Mesothelial cell of epicardium (in vitro differentiated cells): ENCODE measurements at places on chromosomes 3 and 15.

- DNase-seq = no peak
Measured at GRCh38 chr3:42183991-42184632, 81.9 kb downstream of the CCK start.

GRCh38 chr3:187954516-187954872 lies 199.5 kb upstream of the LPP start:
- DNase-seq = no peak

- DNase-seq = no peak
Measured at GRCh38 chr3:126340943-126341754, 16.1 kb downstream of the KLF15 start.

GRCh38 chr3:6994081-6994668 lies 133.3 kb downstream of the GRM7 start:
- no peak for DNase-seq

GRCh38 chr15:62051166-62051565 lies 9.1 kb downstream of the VPS13C start:
- DNase-seq = no peak

DNA sequence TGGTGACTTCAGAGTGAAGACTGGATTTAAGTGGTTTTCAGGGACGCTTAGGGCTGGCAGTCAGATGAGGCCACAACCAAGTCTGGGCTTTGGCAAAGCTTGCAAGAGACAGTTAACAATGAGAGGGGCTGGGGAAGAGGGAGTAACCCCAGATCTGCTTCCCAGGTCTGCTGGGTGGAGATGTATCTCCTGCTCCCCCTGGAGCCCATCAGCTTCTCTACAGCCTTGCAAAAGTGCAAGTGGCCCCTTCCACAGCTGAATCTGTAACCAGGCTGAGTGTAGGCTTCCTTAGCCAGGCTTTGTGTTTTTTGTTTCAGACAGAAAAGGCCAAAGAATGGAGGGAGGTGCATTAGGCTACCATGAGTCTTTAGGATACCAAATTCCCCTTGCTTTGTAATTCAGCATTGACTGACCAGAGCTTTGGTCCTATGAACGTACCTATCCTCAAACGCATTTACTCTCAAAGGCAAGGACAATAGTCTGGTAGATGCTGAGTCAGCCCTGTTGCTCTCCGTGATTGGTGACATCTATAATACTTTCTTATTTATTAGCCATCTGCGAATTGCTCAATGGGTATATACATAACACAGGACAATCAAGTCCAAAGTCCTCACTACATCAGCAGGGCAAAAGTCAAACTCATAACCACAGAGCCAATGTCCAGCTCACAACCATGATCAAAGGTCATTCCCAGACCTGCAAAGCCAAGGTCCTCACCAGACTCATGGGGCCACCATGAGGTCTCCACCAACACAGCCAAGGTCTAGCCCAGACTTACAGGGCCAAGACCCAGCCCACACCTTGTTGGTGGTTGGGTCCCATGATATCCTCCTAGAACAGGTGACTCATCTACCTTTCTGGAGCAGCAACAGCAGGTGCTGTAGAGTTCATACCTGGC lies 17.1 kb downstream of the CCDC13 start:
- DNase-seq = peak; percentile 40

DNA sequence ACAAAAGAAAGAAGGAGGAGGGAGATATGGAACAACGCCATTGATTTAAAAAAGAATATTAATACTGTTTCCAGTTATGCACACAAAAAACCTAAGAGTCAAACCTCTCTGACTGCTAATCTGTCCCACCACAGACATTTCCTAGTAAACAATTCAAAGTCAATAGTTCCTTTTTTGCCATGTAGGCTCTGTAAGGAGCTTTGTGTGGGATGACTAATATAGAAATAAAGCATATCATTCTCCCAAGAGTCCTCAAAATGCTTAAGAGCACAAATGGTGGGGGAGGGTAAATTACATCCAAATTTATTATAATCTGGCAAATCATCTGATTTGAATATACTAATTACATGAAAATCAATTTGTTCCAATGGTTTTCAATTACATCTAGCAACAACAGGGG lies 155.9 kb upstream of the CNTN4 start:
- DNase-seq = no peak

- DNase-seq = no peak
Measured at GRCh38 chr3:24944805-24945520, 450.3 kb upstream of the THRB start.

DNA sequence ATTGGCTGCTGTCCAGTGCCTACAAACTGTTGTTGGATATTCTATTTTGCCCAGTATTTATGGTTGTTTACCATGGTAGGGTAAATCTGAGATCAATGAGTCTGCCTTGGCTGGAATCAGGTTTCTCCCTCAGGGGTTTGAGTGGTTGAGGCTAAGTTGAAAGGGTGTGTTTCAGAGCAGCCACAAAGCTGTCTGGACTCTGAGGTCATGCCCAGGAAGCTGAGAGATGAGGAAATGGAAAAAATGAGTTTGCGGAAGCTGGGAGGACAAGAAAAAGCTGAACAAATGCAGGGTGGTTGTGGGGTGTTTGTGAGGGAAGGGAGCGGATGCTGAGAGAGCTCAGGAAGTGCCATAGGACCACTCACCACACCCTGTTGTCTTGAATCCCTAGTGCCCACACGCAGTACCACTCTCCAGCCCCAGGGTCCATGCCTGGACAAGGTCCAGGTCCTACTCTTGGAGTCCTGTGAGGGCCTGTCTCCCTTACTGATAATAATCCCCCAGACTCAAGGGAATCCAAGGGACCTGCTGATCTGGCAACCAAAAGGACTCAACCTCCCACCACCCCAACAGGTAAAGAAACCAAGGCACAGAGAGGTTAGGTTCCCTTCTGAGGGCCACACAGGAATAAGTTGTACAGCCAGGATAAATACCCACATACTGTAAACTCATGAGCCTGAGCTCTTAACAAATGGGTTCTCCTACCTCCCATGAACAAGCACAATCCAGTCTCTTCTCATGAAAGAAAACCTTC lies 81.6 kb downstream of the PPCDC start:
- DNase-seq = no peak

- DNase-seq = no peak
Measured at GRCh38 chr15:23411841-23412240, 35.2 kb downstream of the GOLGA6L2 start.

DNA sequence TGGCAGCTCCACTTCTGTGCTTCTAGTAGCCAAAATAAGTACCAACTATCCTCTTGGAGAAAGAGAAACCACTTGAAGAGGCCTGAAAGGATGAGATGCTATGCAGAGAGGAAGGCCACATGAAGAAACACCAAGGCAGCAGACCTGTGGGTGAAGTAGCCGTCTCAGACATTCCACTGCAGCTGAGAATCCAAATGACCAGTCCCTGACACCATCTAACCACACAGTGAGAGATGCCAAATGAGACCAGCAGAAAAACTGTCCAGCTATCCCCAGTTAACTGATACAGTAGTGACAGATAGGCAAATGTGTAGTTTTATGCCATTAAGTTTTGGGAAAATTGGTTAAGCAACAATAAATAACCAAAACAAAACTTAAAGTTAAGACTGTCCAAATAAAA lies 47.9 kb upstream of the ZSCAN2 start:
- no peak for DNase-seq

GRCh38 chr3:98246142-98246541 lies 17.9 kb upstream of the OR5H6 start:
- DNase-seq = no peak

DNA sequence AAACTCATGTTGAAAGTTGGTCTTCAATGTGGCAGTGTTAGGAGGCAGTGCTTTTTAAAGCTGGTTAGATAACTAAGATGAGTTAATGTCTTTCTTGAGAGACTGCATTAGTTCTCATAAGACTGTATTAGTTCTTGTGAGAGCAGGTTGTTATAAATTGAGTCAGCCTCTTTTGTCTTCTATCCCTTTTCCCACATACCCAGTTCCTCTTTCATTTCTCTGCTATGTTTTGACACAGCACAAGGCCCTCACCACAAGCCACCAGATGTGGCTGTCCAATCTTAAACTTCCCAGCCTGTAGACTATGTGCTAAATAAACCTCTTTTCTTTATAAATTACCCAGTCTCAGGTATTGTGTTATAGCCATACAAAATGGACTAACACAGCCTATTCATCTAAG lies 94.6 kb upstream of the SNTN start:
- DNase-seq = no peak
